ENCODE measurements at places on chromosomes 3 and 15.

GRCh38 chr3:132569153-132569552 is 27.9 kb upstream of the ACKR4 start:
- no peak for DNase-seq

- DNase-seq = peak; percentile 74
Measured at GRCh38 chr3:45224824-45225464, 1.1 kb downstream of the TMEM158 start.

- peak; percentile 73 for DNase-seq
Measured at GRCh38 chr15:43518197-43518761, 871 bp downstream of the MAP1A start.

GRCh38 chr3:141112686-141113297 is 61.6 kb downstream of the SPSB4 start:
- DNase-seq = no peak

GRCh38 chr3:88137836-88138235 is 11.9 kb upstream of the C3orf38 start:
- DNase-seq = no peak

- no peak for DNase-seq
Measured at GRCh38 chr15:82300883-82301282, 38.3 kb downstream of the SAXO2 start.

GRCh38 chr3:39531066-39531465 is 63.6 kb downstream of the MOBP start:
- no peak for DNase-seq

- no peak for DNase-seq
Measured at GRCh38 chr15:66940368-66940767, 125.0 kb upstream of the SMAD3 start.

- DNase-seq = no peak
Measured at GRCh38 chr3:195078891-195079440, 192.0 kb downstream of the XXYLT1 start.

GRCh38 chr3:162699291-162699690 is 1202.7 kb downstream of the OTOL1 start:
- no peak for DNase-seq

DNA sequence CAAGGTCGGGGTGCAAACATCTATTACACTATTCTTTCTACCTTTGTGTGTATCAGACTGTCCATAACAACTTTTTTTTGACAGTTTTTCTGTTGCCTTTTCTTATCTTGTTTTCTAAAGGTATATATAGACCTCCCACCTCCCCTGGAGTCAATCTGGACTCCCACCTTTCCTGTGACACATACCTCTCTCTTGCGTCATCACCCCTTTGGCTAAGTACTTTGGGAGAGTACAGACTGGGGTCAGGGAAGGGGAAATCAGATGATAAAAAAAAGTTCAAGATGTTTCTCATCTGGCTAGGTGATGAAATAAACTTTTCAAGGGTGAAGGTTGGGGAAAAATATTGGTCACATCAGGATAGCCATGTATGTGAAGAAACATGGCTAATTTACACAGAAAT is 17.2 kb downstream of the TSPAN3 start:
- no peak for DNase-seq

- no peak for DNase-seq
Measured at GRCh38 chr3:22988566-22988965, 214.6 kb upstream of the UBE2E2 start.

- DNase-seq = no peak
Measured at GRCh38 chr15:69897061-69897460, 200.7 kb downstream of the TLE3 start.

GRCh38 chr3:48143992-48144391 is 44.2 kb downstream of the CDC25A start:
- no peak for DNase-seq

DNA sequence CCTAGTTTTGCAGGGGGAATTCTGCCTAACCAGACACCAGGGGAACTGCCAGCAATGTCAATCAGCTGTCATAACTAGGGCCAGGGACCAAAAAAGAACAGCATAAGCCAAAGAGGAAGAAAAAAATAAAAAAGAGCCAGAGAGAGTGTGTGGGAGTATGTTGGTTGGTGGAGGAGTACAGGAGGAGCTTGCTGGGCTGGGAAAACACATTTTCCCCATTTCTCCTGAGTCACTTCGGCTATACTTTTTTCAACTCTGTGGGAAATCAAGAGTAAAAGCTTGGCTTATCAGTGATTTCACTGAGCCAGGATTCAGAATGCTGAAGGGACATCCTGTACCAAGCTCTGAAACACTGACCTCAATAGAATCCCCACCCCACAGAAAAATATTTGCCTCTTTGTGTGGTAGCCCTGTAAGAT is 144.7 kb upstream of the DPH6 start:
- no peak for DNase-seq

DNA sequence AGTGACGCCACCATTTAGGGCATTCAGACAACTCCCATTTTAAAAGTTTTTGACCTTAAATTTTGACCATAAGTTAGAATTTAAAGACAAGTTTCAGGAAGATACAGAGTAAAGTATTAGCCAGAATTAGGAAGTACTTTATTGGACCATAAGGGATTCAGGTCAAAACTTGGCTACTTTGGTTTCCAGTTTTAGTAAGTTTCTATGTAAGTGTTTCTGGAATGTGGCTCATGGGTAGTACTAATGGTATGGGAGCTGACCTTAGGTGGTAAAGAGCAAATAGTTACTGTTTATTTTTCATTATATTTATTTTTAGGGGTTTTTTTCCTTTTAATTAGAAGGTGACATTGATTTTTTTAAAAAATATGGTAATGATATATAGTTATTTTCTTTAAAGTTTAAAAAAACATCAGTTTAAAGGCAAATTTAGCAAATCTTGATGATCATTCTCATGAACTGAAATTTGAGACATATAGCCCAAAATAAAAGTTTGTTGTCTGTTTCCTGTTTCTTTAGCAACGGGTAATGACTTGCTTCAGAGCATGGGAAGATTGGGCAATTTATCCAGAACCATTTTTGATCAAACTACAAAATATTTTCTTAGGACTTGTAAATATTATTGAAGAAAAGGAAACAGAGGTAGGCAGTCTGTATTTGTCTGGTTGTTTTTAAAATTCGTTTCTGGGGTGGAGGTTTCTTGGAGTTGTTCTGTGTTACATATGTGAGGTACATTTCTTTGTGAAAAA is 34.3 kb downstream of the U2SURP start:
- DNase-seq = no peak

- no peak for DNase-seq
Measured at GRCh38 chr3:97389936-97390335, 374.6 kb upstream of the ARL6 start.

DNA sequence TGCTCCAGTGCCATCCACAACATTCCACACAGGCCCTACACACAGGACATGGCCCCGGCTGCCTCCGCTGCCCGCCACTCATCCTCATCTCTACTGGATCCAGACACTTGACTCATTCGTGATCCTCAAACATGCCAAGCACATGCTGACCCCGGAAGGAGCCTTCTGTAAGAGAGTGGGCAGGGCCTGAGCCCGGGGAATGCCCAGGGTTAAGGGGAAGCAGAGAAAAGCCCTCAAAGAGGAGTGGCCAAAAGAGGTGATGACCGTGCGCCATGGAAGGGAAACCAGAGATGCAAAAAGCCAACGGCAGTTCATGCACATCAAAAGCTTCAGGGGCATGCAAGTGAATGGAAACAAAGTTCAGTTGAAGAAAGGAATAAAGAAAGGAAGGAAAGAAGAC is 46.1 kb downstream of the RFTN1 start:
- DNase-seq = no peak

DNA sequence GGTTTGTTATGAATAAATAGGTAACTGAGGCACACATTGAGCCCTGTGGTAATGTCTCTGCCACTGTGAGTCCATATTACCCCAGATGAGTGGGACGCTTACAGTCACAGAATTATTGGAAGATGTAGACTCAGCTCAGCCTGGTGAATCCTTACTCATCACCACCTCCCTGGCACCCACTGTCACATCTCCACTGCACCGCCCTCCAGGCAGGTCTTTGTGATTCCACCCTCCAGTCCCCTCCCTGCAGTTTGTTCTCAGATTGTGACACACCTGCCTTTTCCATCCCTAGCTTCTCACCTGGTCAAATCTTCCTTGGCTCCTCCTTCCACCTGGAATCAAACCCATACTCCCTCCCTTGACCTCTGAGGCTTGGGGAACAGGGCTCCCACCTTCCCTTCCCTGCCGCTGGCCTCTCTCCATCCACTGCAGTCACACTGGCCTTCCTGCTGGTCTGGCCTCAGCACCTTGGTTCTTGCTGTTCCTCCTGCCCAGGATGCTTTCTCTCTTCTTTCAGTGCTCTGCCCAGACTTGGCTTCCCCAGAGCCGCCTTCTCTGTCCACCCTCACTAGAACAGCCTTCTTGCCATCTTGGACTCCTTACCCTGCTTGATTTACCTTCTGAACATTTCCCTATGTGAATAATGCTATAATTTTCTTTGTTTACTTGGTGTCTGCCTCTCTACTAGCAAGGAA is 9.4 kb downstream of the SLC6A20 start:
- no peak for DNase-seq

DNA sequence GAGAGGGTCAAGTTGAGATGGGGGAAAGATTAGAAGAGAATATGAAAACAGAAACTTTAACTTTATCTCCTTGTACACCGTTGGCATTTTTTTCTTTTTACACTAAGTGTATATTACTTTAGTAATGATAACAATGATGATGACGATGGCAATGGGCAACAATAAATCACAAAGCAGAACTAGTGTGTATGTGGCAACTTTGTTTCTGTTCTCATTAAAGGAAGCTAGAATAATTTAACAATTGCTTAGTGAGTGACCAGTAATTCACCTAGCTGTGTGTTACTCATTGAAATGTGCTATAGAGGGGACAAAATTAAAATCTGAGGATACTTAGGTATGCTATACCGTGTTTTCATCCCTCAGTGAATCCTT is 318.5 kb upstream of the TBL1XR1 start:
- DNase-seq = no peak

DNA sequence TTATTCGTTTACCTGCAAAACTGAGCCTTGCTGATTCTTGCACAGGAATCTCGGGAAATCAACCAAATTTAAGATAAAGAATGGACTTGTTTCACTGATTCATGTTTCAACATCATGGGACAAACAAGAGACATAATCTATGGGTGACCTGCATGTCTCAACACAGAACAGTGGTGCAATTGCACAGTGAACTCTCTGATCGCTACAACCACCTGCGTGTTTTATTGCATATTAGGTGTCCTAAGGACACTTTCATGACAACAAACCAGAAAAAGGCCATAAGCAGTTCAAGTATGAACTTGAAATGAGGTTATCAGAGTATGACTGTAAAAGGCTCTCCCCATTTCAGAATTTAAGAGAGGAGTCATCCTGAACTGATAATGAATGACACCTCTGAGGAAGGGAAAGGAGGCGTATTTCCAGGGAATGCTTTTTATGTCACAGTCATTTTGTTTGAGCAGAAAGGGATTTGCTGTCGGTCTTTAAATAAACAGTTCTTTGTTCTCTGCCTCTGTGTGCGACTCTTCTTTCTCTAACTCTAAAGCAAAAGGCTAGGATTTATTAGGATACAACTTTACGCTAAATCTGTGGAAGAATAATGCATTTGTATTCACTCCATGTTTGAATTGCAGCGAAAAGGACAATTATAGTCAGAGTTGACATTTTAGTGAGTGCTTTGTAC is 167.2 kb downstream of the RBMS3 start:
- DNase-seq = no peak

DNA sequence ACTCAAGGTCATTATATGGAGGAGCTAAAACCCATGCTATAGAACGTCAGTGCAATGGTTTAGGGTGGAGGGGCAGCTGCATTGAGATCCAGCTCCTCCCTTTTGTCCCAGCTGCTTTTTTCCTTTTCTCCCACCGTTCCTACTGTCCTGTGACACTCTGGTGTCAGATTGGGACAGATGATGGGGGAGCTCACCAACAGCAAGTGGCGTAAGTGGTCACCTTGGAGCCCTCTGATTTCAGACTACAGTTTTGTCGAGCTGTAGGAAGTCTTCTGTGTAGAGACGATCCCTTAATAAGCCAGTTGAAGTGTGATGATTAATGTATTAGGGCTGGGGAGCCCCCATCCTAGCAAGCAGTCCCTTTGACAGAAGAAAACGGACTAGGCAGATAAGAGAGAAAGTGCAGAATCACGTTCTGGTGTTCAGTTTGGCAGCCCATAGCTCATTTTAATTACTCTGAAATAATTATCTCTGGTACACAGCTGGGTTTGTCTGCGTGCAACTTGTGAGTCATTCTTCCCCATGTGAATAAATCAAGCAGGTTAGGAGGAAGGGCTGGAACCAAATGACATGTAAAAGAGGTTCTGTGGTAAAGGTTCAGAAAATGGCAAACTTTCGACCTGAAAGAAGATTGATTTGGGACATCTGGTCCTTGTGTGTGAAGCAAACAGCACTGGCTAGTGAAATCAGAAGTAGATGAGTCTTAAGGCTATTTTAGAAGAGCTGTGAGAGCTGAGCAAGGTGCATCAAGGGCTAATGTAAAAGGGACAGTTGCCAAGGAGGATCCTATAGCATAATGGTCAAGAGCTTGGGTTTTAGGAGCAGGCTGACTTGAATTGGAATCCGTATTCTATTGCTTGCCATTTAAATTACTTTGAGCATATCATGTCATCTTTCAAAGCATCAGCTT is 241.4 kb downstream of the EDEM1 start:
- no peak for DNase-seq

GRCh38 chr15:89141885-89142284 is 53.6 kb downstream of the ABHD2 start:
- DNase-seq = no peak

DNA sequence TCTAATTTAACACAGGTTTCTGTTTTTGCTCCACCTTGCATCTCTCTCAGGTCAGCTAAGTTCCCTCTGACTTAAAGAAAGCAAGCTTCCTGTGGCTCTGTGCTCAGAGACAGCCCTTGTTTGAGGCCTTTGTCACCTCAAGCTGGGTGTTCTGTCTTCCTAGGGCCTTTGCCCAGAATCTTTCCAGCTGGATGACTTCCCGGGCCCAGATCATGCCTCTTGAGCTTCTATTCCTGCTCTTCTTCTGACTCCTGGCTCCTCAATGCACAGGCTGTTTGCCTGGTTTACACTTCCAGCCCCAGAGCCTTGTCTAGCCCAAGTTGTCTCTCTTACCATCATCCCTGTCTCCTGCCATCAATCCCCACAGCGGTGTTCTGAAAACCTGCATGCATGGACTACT is 300.6 kb downstream of the VPS13C start:
- no peak for DNase-seq

All from posterior cingulate gyrus (tissue), 11 donors.